ENCODE measurements at places on chromosomes 12 and 14.

GRCh38 chr12:66217342-66217917, 28.4 kb downstream of the IRAK3 start:
- no peak for DNase-seq

GRCh38 chr12:116000252-116000651, 277.2 kb downstream of the MED13L start:
- DNase-seq: no peak

- no peak for DNase-seq
Observed at GRCh38 chr14:36508418-36509068, 11.5 kb downstream of the NKX2-1 start.

DNA sequence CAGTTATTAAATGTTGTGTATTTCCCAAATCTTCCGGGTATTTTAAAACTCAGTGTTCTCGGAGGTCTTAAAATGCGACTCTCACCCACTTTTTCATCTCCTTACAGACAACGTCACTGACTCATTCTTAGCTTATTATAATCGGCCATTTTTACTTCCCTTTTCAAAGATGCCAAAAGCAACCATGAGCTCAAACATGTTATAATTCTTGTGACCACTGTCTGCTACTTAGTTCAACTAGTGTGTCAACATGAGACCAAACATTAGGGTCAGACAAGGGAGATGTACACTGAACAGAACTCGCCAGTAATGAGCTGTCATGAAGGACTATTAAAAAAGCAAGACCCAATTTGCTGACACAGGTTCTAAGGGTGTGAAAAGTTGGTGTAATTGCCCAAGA, 4.2 kb upstream of the GRIP1 start:
- no peak for DNase-seq

DNA sequence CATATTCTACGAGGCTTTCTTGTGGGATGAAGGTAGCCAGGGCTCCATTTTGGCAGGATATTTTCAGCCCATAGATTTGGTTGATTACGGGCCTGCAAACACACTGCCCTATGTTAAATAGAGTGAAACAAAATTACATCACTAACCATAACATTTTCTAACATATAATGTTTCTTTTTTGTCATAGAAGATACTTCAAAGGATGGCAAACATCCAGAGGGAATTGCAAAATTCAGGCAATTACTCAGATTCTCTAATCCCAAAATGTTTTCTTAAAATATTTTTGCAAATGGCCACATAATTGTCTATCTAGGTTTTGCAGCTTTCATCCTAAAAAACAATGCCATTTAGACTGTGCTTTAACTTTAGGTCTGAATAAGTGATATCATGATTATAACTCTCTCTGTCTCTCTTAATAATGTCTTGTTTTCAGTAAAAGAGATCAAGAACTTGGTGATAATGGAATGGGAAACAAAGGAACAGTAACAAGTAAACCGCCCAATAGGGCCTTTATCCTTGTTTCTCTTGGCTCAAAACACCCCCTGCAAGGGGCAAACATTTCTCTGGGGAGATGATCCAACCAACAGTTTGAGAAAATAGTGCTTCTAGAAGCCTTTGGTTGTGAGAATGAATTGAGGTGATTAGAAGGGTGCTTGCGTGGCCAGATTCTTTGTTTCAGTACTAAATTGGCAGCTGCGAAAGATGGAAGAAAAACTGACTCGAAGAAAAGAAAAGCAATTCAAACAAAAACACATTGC, 54.4 kb upstream of the BTG1 start:
- DNase-seq: no peak

DNA sequence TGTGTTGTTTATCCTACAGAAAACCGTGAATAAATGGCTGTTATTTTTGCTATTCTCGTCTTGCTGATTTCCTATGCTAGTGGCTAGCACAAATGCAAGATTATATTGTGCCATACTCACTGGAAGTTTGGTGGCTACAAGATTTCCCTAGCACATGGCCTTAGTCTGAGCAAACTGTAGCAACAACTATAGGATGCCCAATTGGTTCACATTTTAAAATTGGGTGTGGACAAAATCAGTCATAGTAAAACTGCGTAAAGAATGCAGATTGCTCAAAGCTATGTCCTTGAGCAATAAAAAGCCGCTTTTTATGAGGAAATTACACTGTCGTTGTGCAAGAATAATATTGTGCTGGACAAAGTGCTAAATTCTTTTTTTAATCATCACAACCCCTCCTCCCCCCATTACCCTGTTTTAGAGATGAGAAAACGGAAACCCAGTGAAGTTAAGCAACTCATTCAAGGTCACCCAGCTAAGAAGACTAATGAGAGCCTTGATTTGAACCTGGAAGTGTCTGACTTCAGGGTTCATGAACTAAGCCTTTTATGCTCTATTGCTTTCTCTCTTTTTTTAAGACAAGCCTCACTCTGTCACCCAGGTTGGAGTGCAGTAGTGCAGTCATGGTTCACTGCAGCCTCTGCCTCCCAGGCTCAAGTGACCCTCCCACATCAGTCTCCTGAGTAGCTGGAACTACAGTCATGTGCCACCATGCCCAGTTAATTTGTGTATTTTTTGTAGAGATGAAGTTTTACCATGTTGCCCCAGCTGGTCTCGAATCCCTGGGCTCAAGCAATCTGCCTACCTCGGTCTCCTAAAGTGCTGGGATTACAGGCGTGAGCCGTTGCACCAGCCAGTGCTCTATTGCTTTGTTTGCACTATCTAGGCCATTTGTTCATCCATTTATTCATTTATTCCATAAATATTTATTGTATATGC, 73.6 kb downstream of the SRGAP1 start:
- DNase-seq: no peak

Data from activated gamma-delta T cell treated with Interleukin-2 at 50 U/mL for 16 hours (primary cell).